Activated gamma-delta T cell treated with anti-CD3 and anti-CD28 coated beads, Interleukin-2, amount 50 U/mL, for 16 hours (primary cell): ENCODE measurements at places on chromosomes 7 and 10.

GRCh38 chr7:132393789-132394261 lies 182.4 kb downstream of the PLXNA4 start:
- no peak for DNase-seq

DNA sequence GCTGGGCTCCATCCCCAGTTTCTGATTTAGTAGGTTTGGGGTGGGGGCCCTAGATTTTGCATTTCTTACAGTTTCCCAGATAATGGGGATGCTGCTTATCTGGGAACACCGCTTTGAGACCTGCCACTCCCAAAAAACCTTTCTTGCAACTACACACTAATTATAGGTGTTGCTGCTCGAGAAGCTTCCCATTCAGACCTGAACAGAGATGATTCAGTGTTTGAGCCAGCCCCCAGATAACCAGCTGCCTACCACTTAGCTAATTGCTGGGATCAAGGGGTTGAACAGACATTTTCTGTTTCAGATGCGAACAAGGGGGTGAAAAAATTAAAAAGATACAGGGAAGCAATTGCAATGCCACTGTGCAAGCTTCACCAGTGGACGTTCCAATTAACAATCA lies 448.5 kb downstream of the KCNMA1 start:
- no peak for DNase-seq

- no peak for DNase-seq
Measured at GRCh38 chr10:112985690-112986543, 35.9 kb downstream of the TCF7L2 start.

DNA sequence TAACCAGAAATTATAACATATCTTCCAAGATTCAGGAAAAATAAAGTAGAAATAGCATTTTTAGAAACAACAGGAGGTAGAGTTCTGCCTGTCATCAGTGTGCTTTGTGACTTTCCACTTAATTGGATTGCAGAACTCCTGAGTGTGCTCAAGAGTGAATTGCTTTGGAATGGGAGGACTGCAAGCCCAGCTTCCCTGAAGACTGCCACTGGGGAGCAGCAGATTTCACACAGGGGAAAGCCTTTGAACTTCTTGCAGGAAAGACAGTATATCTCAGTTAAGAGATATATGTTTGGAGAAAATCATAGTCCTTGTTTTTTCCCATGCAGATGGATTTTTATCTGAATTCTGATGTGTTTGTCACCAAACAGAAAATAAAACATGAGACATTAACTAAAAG lies 124.5 kb downstream of the TMEM168 start:
- no peak for DNase-seq

- no peak for DNase-seq
Measured at GRCh38 chr7:5694221-5694754, 87.2 kb downstream of the RNF216 start.
